Left ventricle myocardium superior (tissue), 1 donor: ENCODE measurements at places on chromosomes 2 and 18. TPM values are rescaled to one million over a fixed set of nuclear protein-coding genes. Genes with fewer than 3 reads are reported as not detected.
A peak's percentile ranks its signal among the peaks of the same experiment; 100 is the strongest.

DNA sequence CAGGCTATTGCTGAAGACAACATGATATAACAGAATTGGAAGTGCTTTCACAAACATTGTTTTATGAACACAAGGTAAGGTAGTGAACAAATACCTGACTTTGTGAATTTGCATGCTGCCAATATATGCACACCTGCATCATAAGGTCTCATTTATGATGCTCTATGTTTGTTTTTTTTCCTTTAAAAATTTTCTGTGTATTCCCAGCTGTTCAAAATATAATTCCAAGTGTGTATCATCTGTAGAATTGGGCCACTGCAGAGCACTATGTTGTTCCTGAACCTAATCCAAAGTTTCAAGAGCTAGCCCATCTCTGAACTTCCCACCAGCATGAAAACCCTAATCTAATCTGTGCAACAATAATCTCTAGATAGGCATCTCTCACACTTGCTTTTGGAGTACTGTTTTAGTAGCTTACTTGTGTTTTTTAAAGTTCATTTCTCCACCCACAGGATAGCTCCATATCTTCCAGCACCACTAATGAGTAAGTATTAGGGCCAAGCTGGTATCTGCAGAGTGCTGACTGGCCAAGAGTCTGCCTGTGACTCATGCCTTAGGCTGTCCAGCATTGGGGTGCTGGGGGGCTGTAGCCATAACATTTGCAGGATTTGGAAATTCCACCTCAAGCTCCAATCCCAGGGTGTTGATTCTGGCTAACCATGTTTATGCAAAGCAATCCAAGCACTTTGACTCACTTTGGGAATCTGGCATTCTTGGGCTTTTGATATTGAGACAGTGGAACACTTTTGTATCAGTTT lies 208.2 kb upstream of the REV1 start:
- peak; percentile 50 for DNase-seq

CHRNG gene
- not detected for total RNA-seq

GRCh38 chr2:11746807-11747459 lies 501 bp downstream of the LPIN1 start:
- peak; percentile 58 for DNase-seq

GLB1L gene
- total RNA-seq = 2.5 TPM

DNA sequence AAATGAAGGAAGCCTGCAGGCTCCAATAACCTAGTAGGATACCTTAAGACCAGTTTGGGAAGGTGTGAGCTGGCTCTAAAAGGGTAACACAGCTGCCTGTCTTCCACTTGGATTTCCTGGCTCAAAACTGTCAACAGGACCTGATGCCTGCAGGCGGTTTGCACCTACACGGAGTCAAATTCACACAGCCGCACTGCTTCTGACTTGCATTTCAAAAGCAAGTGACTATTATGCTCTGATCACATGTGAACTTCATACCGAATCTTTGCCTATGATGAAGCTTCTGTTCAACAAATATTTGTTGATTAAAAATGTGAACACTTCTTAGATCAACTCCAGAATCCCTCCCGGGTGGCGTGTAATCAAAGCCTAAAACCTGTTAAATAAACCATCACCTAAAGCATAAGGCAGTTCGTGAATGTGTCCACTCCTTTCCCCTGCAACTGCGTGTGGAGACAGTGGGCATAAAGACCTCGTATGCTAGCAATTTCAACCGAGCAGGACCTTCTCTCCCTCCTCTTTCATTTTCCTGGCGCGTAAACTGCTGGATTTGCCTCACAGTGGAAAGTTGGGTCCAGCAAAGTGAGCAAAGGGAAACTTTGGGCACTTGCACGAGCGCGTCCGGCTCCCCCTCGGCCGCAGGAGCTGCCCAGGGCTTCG lies 784 bp downstream of the CRACDL start:
- DNase-seq = no peak

GRCh38 chr2:195318440-195319111 lies 338.4 kb upstream of the SLC39A10 start:
- DNase-seq = no peak

PIKFYVE gene
- total RNA-seq = 16.1 TPM

B3GNT7 gene
- total RNA-seq = 8.1 TPM

DNA sequence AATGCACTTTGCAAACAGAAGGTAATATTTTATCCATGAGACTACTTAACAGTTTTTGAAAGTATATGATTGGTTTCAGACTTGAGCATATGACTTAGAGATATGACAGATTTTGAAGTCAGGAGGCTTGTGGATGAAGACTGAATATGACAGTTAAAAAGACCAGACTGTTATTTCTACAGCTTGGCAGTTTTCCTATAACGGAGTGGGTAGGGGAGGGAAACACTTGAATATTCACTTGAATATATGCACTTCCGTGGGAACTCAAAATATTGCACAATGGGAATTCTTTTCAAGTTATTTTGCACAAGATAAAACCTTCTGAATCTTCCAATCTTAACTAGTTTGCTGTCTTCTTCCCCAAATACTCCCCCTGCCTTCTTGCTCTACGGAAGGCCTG lies 64.6 kb upstream of the ACKR3 start:
- DNase-seq = no peak

GRCh38 chr2:62343636-62344337 lies 147.9 kb downstream of the B3GNT2 start:
- no peak for DNase-seq

- DNase-seq = no peak
Observed at GRCh38 chr2:100936972-100937542, 65.0 kb upstream of the RPL31 start.

DNA sequence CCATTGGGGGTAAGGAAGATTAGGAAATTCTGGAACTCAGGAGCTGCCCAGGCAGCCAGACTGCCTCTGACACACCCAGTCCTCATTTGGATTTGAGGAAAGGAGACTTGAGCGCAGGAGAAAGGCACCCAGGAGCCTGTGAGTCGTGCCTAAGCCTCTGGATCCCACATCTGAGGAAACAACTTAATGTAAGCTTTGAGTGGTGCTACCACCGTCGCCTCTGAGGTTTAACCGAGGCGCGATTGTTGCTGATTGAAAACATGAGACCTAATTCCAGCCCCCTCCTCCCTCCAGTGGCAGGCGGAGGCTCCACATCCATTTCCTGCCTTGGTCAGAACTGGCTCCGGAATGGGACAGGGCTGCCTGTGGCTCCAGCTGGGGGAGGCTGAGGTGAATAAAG lies 176.7 kb upstream of the PKDCC start:
- DNase-seq = peak; percentile 37

DES gene
- 14,457 TPM for total RNA-seq

MFF gene
- total RNA-seq = 101 TPM

DNA sequence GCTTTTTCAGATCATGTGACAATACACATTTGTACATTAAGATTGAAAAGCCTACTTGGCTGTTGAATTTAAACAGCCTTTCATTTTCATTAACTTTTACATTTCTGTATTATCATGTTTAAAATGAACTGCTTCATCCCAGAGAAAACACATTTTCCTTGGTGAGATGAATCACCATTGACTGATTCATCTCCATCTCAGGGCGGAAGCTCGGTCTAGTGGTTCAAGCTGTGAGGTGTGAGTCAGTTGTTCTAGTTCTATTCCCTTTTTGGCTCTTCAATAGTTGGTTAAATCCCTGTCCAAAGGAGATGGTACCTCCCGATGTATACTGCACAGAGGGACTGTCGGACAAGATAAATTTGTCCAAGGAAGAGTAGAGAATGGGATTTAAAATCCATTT lies 189.7 kb downstream of the ADCYAP1 start:
- DNase-seq = no peak

UGT1A4 gene
- total RNA-seq = not detected

- no peak for DNase-seq
Observed at GRCh38 chr2:80009211-80009610, 295.3 kb downstream of the LRRTM1 start.

GAD1 gene
- not detected for total RNA-seq

GRCh38 chr18:56709463-56709862 lies 58.3 kb downstream of the WDR7 start:
- DNase-seq = no peak

- peak; percentile 77 for DNase-seq
Observed at GRCh38 chr2:100262555-100263320, 59.6 kb downstream of the LONRF2 start.

MDH1B gene
- total RNA-seq = 1.0 TPM

DNA sequence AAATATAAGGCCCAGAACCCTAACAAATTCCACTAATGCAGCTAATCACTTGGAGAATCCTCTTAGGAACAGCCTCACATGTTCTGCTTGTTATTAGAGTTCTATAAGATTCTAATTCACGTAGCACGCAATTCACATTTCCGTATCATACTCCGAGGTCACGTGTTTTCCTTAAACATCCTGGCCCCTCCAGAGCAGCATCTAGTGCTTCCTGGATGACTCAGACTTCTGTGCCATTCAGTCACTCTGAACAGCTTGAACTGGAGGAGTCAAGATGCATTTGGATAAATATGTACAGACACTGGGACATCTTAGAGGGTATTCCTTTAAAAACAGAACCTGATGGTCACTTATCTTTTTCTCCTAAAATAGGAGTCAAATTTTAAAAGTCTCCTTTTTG lies 156.5 kb downstream of the MYO5B start:
- no peak for DNase-seq

C2orf15 gene
- 0.30 TPM for total RNA-seq

GRCh38 chr18:50203801-50204604 lies 9.1 kb upstream of the MYO5B start:
- no peak for DNase-seq

DNA sequence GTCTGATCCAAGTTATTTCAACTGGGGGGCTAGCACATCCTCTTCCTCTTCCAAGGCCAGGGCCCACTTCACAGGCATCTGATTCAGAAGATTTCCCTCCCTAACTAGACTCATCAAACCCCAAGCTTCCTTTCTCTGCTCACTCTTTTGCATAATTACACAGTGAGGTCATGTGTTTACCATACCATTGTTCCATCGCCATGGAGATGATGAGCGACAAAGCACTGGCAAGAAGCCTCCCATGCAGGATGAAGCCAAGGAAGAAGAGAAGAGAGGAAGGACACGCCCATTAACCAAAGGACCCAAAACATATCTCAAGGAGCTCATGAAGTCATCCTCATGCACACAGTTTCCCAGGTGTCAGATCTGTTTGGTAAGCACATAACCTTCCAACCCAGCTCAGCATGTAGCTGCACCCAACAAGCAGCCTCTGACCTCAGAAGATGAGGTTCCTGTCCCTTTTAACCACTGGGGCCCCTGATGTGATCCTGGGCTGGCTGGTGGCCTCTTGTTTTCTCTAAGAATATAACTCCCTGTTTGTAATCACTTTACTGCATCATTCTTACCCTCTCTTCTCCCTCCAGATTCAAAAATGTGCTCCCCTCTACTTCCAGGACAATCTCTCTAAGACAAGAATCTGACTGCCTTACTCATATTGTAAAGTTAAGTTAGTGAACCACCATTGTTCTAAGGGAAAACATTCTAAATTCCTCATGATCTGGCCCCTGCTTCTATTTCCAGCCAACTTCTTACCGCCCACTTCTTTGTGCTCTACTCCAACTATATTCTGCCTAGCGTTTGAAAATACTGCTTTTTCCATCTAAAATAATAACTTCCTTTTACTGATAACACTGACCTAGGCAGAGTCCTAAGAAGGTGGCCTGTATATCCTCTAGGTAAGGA lies 190.1 kb downstream of the TTC32 start:
- peak; percentile 43 for DNase-seq

RNF181 gene
- 89.9 TPM for total RNA-seq

DNA sequence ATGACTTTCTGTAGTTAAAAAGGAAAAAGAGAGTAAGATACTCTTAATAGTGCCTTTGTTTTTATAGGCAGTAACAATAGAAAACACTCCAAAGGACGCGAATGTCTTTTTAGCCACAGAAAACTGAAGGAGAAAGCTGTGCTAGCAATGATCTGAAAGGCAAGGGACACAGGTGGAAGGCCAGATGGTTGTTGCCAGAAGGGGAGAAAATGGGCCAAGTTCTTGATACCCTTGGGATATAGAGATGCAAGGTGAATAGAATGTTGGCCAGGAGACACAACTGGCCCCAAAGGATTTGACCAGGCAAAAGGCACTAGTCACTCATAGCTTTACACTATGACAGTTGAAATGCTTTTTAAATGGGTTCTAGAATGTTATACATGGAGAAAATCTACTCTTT lies 180.0 kb downstream of the NRXN1 start:
- DNase-seq = no peak

GRCh38 chr2:214100488-214100887 lies 310.4 kb upstream of the VWC2L start:
- DNase-seq = no peak

GRCh38 chr2:164145093-164145987 lies 409.5 kb upstream of the FIGN start:
- no peak for DNase-seq

DNA sequence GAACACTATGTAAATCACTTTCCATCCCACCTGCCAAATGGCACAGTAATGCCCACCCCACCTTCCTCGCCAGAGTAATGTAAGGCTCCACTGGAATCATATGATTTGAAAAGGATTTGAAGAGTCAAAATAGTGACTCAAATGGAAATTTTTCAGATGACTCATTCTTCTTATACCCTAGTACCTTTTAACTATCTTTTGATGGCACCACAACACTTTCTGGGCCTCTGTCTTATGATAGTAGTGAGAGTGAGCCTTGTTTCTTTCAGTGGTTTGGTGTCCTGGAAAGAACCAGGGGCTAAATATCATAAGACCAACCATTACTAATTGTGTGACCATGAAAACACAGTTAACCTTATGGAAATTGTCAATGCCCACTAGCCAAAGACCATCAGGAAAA lies 235.4 kb upstream of the SLC14A2 start:
- DNase-seq = no peak

DNA sequence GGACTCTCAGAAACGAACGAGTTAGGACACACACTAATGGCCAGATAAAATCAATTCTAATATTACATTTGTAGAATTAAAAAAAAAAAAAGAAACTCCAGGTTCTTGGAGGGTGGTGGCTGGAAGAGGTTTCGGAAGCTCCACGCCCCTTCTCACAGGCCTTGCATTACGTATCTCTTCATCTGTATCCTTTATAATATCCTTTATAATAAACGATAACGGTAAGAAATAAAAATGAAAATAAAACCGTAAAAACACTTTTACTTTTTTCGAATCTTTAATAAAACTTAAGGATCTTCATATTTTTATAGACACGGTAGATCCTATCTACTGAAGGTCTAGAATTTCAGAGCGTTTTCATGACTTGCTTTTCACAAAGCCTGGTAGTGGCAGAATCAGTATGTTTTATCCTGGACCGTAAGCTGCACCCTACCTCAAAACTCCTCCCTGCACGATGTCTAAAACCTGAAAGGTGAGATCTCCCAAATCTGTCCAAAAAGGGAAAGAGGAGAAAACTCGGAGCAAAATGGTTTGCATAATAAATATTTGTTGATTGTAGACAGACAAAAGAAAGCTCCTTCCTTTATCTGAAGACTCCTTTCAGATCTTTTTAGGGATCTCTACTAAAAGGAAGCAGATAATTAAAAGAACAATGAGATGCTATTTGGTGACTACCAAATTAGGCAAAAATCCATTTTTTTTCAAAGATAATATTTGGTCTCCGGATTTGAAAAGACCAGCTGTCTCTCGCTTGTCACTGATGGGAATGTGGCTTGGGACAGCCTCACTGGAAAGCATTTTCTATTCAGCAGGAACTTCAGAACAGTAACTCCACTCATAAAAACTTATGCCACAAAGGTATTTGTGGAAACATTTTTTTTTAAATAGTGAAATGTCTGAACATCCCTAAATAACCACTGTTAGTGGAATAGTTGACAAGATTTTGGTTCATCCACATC lies 2.0 kb upstream of the CXCR4 start:
- DNase-seq = no peak

GRCh38 chr2:207337234-207338219 lies 171.8 kb upstream of the KLF7 start:
- DNase-seq = no peak
